Immature natural killer cell (primary cell): ENCODE measurements at places on chromosomes 2 and 18. TPM values are rescaled to one million over a fixed set of nuclear protein-coding genes. Genes with fewer than 3 reads are reported as not detected.

NT5C1B gene
- 0.61 TPM for polyA plus RNA-seq

AQP12A gene
- not detected for polyA plus RNA-seq

PLGLB2 gene
- 0.16 TPM for polyA plus RNA-seq

HAAO gene
- not detected for polyA plus RNA-seq

DNAJC27 gene
- polyA plus RNA-seq = 4.9 TPM

STPG4 gene
- polyA plus RNA-seq = not detected

STAM2 gene
- 6.6 TPM for polyA plus RNA-seq

CNTNAP5 gene
- polyA plus RNA-seq = not detected

POTEF gene
- polyA plus RNA-seq = not detected

ALK gene
- not detected for polyA plus RNA-seq

UPP2 gene
- not detected for polyA plus RNA-seq

SPP2 gene
- polyA plus RNA-seq = not detected

EIF2AK3 gene
- 3.5 TPM for polyA plus RNA-seq

STARD6 gene
- not detected for polyA plus RNA-seq

TUBA3E gene
- not detected for polyA plus RNA-seq

ATRAID gene
- polyA plus RNA-seq = 388 TPM

XRCC5 gene
- polyA plus RNA-seq = 301 TPM

NR4A2 gene
- polyA plus RNA-seq = 21.7 TPM

CCDC74B gene
- not detected for polyA plus RNA-seq

AP1S3 gene
- 4.2 TPM for polyA plus RNA-seq
